Stimulated activated CD4-positive, alpha-beta T cell treated with anti-CD3 and anti-CD28 coated beads, Interleukin-4, amount 100 ng/mL, for 1 hour (primary cell): ENCODE measurements at places on chromosomes 3 and 15.
A peak's percentile ranks its signal among the peaks of the same experiment; 100 is the strongest.

DNA sequence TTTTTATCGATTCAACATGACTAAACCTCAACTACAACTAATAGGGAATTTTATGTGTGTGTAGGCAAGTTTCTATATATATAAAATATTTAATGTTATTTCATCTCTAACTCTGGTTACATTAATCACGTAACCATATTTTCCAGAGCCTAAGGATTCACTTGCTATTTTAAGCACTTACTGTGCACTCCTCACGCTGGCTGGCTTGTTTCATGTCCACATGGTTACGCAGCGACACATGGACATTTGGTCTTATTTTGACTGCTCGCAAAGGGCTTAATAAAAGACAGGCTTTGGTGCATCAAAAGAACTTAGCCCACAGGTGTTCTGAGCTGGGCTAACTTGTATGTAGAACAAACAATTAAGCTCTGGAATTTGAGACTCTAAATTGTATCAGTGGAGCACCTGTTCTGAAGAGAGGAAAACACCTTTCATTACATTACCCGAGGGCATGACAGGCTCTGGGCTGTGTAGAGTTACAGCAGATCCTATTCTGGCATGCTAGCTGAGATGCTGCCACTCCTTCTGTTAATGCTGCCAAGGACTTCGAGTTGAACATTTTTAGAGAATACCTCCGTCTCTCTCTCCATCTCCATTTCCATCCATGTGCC is 130.0 kb upstream of the NR2F2 start:
- DNase-seq: no peak

DNA sequence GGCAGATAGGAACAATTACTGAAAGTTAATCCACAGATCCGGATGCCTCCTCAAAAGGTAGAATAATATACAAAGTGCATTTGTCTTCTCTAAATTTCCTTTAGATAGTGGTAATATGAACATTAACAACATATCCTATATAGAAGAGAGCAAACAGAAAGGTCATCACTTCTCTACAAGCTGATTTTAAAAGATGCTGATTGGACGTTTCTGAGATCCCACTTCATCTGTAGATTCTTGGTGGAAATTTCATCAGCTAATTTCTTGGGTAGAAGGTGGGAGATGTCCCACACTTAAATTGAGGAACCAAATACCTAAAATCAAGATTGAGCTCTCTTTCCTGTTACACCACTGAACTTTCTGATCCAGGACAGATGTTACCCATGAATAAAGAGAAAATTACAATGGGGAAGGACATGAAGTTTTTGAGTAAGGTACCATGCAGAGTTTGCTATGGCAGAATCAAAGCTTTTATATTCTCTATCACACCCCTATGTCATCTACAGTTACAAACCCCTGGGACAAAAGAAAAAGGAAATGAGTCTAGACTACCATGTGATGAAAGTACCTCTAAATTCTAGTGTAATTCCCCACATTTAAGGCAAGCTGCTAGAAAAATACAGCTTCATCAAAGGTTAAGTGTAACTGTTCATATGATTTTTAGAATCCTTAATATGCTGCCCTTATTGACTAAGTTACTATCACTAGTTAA is 189.2 kb upstream of the SETMAR start:
- DNase-seq: no peak

DNA sequence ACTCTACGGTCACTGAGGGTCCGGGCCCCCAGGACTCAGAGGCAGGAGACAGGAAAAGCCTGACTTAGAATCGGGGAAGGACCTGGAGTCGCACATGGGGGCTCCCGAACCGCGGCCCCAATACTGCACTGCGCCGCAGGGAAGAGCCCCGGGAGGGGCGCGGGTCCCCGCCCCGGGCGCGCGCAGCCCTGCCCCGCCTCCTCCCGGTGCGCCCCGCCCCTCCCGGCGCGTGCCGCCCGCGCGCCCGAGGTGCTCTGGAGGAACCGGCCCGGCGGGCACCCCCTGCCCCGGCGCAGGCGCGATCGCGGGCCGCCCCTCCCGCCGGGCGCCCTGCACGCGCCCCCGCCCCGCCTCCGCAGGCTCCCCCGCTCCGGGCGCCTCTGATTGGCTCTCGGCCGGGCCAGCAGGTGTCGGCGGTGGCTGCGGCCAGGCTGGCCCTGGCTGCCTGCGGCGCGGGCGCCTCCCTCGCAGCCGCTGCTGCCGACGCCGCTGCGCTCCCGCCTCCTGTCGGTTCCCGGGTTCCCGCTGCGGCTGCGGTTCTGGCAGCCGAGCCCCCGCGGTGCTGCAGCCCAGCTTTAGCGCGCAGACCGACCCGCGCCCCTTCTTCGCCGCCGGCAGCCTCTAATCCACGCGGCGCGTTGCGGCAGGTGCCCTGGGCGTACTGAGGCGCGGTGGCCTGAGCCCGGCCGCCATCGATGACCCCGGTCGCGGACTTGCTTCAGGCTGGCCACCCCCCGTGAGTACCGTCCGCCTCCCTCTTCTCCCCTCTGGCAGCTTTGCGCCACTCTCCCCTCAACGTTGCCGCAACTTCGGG is at the start of gene MYRIP:
MYRIP (plus strand) TSS at position 429 of the 814 bp plus-strand sequence. CDS start 91,208 bp downstream, outside the sequence.
- no peak for DNase-seq

DNA sequence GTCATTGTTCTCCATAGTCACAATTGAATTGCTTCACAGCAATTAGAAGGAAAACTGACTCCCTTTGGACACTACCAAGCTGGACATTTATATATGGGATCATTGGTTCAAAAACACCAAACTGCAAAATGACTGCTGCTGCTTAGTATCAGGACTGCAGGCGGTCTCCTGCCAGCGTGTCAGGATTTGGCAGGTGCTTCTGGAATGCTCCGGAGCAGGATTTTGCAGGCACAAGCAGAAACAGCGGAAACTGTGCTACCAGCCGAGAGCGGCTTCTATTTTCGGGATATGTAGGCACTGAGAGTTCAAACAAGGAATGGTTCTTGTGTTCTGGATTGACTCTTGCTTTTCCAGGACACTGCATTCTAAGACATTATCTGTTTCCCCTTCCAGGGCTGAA is 95.5 kb downstream of the SSR3 start:
- DNase-seq: no peak

DNA sequence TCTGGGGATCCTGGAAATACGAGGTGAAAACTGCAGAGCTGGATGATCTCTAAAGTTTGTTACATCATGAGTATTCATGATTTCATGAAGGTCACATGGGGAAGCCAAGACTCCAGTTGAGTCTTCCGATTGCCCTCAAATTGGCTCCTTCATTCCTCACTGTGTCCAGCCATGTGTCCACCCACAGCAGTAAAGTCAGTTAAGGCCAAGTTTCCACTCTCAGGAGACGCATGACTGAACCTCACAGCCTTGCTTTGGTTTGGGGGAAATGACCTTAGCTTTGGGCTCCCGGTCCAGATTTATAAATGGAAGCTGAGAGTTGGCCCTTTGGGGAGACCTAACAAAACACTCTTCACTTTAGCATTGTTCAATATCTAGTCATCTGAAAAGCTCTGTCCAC is 289.7 kb upstream of the MCTP2 start:
- no peak for DNase-seq

- no peak for DNase-seq
These were observed 339.9 kb upstream of the KCNH8 start for GRCh38 chr3:18808429-18808828.

DNA sequence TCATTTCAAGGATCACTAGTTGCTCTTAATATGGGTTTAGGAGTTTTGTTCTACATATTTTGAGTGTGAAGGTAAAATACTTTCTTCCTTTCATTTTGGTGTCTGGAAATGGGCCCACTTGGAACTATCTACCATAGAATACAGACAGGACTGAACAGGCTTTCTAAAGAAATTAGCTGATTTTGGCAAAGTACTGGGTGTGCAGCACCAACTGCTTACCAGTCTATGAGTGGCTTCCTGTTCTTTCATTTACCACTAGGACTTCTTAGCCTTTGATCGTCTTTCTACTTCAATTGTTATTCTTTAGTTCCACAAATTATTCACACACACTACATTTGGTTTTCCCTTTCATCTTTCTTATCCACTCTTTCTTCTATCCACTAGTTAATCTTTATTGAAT is 1196.3 kb downstream of the ROBO1 start:
- DNase-seq: no peak

GRCh38 chr3:60048447-60048848 is 998.6 kb upstream of the CFAP20DC start:
- DNase-seq: no peak

DNA sequence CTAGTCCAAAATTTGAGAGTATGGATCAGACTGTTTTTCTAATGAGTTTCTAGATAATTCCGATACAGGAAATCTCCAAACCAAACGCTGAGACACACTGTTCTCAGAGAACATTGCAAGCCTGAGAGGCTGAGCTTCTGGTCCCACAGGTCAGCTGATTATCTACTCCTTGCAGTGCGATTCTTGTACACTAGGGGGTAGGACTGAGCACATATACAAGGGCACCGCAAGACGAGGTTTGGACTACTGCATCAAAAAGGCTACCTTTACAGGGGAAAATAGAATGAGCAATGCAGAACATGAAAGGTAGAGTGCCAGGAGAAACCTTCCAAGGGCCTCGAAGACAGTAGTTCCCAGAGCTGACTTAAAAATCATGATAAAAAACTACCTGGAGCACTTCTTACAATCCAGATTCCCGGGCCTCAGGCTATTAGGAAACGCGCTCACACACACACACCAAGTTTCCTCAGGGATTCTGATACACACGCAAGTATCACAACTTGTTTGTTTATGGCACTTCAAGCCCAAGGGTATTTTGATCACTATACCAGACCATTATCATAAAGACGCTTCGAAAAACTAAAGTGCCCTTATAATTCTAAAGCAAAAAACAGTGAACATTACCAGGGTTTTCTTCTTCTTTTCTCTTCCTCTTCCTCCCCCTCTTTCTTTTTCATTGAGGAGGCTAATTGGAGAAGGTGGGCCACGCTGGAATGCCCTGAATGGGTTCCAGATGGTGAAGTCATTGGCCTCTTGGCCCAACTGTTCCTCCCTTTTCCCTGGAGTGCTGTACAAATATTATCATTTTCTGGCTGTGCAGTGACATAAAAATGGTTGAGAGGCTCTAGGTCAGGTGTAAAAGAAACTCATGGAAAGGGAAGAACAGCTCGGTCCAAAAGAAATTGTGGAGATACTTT is 61.8 kb downstream of the SLC12A8 start:
- peak; percentile 45 for DNase-seq

DNA sequence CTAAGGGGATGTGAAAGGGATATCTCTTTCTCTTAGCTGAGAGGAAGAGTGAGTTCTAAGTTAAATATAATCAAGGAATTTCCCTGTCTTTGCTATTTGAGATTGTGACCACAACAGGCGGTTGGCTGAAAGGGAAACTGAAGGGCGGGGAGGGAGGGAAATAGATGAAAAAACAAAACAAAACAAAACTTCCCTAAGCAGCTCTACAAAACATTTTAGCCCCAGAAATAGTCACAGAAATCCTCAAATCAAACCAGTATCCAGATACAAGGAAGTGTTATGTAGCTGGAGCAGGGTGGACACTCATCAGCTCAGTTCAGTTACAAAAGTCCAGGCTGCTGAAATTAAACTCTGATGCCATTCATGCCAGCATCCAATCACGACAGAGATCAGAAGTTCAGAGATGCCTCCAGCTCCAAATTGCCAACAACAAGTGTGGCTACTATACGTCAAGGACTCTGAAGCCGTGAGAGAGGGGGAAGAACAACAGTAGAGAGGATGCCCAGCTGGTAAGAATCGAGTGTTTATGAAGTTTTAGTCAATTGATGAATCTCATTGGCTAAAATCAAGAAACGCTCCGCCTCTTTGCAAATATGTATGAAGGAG is 319 bp upstream of the TP63 start:
- no peak for DNase-seq

GRCh38 chr15:26222781-26223180 is 359.7 kb upstream of the ATP10A start:
- DNase-seq: no peak

- DNase-seq: no peak
These were observed 215.3 kb upstream of the TOPAZ1 start for GRCh38 chr3:44026220-44026865.

- no peak for DNase-seq
These were observed 291.7 kb downstream of the MEX3B start for GRCh38 chr15:81754078-81754477.

GRCh38 chr3:111859061-111859973 is at the start of gene PHLDB2:
PHLDB2 (plus strand) TSS chr3:111859265; CDS start chr3:111884078, 24,813 bp downstream.
- peak; percentile 53 for DNase-seq

- DNase-seq: no peak
These were observed 39.7 kb upstream of the PLOD2 start for GRCh38 chr3:146200461-146201220.

- no peak for DNase-seq
These were observed 7.6 kb downstream of the B2M start for GRCh38 chr15:44718927-44719292.

DNA sequence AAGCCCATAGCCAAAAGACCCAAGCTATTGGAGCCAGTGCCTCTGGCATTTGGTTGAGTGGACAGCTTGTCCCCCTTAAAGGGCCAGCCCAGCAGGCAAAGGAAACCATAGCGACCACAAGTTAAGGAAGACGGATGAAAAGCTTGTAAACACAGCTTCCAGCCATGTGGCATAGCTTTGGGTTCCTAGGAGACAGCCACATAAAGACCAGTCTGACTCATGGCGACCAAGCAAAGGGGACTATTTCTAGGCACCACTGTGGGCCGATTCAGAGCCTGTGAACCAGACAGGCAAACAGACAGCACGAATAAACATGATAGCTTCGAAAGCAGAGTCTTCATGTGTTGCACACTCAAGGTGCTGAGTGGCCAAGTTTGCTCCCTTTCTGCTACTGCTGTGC is 30.5 kb upstream of the SRGAP3 start:
- DNase-seq: no peak

DNA sequence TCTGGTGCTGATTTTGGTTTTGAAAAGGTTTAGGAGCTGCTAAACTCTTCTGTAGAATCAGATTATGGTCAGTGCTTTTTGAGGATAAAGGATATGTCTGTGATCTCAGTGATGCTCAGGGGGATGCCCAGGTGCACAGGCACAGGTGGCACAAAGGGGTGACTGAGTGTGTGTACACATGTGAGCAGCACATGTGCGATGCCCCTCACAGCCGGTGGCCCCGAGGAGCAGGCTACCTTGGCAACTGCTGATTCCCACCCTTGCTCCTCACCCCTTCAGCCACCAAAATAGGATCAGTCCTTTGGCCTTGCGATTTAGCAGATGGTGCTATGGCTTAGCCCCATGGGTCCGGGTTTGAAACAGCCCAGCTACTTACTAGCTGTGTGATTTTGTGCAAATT is 51.1 kb downstream of the POMGNT2 start:
- no peak for DNase-seq

GRCh38 chr3:97384583-97384982 is 380.0 kb upstream of the ARL6 start:
- DNase-seq: no peak

- no peak for DNase-seq
These were observed 49.0 kb upstream of the FURIN start for GRCh38 chr15:90819390-90819789.

GRCh38 chr3:104385421-104385820 is 981.3 kb upstream of the ALCAM start:
- DNase-seq: no peak

- no peak for DNase-seq
These were observed 97.1 kb downstream of the RBPMS2 start for GRCh38 chr15:64678126-64678819.

DNA sequence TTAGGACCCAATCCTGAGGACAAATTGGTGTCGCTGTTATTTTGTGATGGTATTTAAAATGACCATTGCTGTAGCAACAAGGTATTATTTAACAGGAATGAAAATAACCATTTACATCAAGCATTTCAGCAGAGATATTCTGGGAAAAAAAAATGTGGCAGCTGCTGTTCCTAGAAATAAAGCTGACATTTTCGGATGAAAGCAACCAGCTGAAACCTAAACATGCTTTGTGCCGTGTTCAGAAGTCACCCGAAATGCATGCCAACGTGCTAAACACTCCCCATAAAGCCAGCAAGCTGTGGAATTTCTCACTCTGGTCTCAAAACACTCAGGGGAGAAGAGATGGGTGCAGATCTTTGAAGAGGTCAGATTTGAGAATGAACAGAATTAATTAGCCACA is 31.5 kb upstream of the TAFA4 start:
- DNase-seq: no peak
